GOT3 (cell line): ENCODE measurements at places on chromosomes 13 and 19.

DNA sequence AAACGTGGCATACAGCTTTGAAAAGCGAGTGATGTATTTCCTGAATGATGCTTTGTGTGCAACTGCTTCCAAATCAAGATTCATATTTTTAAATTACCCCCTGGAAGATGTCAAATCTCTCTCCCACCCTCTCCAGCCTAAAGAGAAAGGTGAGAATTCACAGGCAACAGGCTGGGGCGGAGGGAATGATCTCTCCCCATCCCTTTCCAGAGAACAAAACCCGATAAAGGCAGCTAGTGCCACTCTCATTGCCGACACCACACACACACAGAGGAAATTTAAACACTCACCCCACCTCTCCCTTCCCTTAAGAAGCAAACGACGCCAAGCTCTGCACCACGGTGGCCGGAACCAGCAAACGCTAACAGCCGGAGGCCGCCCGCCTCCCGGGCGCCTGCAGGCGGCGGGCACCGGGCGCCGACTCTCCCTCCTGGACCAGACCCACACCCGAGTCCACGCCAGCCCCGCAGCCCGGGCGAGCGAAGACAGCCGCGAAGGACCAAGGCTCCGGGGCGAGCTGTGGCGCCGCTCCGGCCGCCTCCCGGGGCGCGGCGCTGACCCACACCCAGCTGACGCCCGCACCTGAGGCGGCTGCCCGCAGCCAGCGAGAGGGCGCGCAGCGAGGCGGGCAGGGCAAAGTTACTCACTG is 477 bp downstream of the LNX2 start:
- DNase-seq = peak; percentile 50

GRCh38 chr19:10625003-10625761 is at the start of gene SLC44A2:
Gene SLC44A2, plus strand, starts transcription at chr19:10625553. Its CDS starts 81 bp downstream, at chr19:10625634.
- DNase-seq = no peak

- no peak for DNase-seq
These were observed 23.4 kb downstream of the CCNE1 start for GRCh38 chr19:29834991-29835846.

- no peak for DNase-seq
These were observed 17.5 kb upstream of the SIGLEC14 start for GRCh38 chr19:51664131-51664530.

DNA sequence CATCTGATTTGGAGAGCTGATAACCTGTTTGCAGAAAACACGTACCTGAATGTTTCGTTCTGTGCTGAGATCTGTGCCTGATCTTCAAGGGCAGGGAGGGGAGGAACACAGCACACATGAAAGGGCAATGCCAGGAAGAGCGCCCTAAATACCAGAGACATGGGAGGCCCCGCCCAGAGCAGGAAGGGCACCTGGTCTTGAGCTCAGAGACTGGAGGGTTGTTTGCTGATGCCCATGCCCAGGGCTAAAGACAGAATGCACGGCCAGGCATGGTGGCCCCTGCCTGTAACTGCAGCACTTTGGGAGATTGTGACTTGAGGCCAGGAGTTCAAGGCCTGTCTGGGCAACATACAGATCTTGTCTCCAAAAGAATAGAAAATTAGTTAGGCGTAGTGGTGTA is 183.2 kb downstream of the TUBA3C start:
- no peak for DNase-seq

DNA sequence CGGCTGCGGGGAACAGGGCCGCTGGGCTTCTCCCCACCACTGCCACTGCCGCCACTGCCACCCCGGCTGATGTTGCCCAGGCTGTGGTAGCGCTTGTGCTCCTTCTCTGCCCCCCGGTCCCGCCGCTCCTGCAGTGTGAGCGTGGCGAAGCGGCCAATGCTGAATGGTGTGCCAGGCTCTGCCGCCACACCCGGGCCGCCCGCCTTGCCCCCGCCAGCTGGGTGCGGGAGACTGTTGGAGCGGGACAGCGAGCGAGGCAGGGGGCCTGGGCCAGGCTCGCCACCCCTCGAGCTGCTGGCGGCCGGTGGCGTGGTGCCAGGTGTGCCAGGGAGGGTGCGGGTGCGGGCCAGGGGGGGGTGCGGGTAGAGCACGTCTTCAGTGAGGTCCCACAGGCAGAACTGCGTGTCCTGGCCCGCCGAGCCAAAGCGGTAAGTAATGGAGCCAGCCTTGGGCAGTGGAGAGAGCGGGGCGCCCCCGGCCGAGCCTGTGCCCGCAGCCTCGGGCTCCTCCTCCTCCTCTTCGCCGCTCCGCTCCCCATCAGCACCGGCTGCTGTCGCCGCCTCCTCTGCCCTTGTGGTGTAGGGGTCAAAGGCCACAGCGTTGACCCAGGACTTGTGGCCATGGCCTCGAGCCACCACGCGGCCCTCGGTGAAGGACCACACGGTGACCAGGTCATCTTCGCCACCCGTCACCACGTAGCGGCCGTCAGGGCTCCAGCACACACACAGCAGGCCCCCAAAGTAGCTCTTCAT is 3.7 kb upstream of the DMPK start:
- no peak for DNase-seq

DNA sequence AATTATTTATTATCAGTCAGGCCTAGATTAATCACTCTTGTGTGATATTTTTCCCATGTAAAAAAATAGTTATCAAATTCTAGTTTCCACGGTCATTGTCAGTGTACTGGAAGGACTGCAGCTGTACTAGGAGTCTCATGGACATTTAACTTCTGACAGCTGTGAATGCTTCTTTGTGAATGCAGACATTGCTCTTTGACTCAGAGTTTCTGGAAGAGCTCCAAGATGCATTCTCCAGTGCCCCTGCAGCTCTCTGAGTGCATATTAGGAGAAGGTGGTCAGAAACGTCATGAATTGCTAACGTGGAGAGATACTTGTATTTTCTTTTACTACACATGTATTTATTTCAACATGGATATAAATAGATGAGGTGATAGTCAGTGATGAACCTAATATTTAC is 9.7 kb upstream of the SLITRK5 start:
- no peak for DNase-seq

DNA sequence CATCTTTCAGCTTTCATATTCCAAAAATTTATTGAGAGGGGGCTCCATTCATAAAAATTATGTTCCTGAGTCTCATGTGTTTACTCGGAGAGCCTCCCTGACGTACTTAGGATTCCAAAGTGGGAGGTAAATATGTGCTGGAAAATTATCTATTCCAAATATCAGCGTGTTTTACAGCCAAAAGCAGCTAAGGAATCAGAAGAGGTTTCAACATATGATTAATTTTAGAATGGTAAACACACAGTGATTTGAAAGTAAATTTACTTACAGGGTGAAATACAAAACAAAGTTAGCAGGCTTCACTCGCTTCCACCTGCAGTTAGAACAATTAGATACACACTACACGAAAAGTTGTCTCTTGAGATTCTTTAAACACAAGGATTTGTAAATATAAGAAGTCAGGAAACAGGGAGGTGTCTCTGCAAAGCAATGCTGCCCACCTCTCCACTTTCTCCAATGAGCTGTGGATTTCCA is 313.8 kb upstream of the NBEA start:
- DNase-seq = no peak

DNA sequence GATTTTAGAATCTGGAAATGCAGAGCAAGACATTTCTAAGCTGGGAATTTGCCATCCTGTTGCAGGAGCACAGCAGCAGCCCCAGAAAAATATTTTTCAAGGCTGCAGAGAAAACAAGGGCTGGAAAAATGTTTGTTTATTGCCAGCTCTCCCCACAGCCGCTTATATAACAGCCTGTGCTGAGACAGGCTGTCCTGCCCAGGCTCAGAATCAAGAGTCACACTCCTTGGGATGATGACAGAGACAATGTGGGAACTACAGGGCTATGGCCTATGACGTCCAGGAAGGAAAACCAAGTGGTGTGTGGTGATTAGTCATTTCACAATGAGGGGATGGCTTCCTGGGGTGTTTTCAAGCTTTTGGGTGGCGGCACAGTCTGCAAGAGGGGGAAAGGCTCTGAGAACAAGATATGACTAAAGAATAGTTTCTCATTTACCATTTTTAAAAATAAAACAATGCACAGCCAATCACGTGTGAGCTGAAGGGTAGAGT is 136.3 kb upstream of the SERP2 start:
- DNase-seq = no peak

DNA sequence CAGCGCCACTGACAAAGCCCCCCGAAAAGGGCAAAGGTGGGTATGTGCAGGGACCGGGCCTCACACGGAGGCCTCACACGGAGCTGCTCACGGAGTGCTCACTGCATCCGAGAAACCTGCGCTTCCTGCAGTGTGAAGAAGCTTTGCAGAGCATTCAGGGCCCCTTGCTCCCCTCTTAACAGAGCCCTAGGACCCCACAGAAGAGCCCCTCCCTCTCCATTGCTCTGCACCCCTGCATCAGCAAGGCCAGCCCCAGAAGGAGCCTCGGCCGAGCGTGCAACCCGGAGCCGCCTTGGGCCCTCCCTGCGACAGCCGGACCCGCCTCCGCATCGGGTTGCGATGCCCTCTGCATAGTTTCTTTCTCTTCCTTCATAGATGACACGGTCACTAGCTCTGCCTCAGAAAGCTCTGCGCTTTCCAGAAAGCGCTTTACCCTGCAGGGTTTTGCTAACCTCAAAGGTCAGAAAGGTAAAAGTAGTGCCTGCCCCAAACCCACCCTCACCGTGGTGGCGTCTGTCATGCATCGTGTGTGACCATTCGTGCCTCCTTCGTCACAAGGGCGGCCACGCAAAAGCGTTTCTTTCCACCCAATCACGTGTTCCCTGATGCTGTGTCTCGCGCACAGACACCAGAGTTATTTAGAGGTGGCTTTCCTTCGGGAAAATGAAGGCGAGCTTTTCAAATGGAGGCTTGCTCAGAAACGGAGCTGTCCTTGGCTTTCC is 15.7 kb upstream of the F7 start:
- no peak for DNase-seq

GRCh38 chr19:50167314-50167721 is 4.2 kb upstream of the IZUMO2 start:
- no peak for DNase-seq

GRCh38 chr19:34979819-34980640 is 16.0 kb upstream of the ZNF792 start:
- no peak for DNase-seq

GRCh38 chr13:28729541-28729940 is 10.8 kb upstream of the SLC46A3 start:
- DNase-seq = no peak

GRCh38 chr13:32200741-32201140 is 114.4 kb downstream of the ZAR1L start:
- no peak for DNase-seq
